ENCODE measurements at places on chromosomes 1 and 21.

- no peak for DNase-seq
These were observed 36.4 kb downstream of the MRAP start for GRCh38 chr21:32334980-32335531.

GRCh38 chr1:58397187-58397820 is 149.2 kb downstream of the OMA1 start:
- no peak for DNase-seq

- DNase-seq = no peak
These were observed 283.1 kb downstream of the HLX start for GRCh38 chr1:221162352-221162751.

DNA sequence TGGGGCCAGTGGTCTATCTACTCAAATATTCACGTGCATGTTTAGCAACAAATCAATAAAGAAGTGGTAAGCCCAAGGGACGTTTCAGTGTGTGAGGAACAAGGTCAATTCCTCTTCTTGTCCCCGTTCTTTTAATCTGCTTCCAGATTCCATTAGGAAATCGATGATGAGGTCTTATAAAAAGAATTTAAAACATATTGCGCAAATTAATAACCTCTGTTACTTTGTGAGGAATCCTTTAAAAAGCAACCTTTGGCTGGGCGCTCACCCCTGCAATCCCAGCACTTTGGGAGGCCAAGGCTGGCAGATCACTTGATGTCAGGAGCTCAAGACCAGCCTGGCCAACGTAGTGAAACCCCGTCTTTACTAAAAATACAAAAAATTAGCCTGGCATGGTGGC is 113.0 kb upstream of the TMPRSS2 start:
- DNase-seq = no peak

GRCh38 chr1:81832573-81832972 is 31.8 kb downstream of the ADGRL2 start:
- DNase-seq = no peak

GRCh38 chr1:11499601-11500331 is 20.8 kb downstream of the DISP3 start:
- no peak for DNase-seq

GRCh38 chr1:218546314-218546713 is 201.2 kb downstream of the TGFB2 start:
- no peak for DNase-seq

DNA sequence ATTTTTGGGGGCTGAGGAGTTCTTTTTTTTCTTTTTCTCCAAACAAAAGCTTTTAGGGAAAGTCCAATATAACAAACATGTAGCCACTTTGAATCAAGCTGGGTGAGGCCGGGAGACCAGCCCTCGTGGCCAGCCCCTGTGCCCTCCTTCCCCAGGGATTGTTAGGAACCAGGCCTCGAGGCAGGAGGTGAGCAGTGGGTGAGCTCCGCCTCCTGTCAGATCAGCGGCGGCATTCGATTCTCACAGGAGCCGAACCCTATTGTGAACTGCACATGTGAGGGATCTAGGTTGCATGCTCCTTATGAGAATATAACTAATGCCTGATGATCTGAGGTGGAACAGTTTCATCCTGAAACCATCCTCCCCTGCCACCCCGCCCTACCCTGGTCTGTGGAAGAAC is 41.8 kb upstream of the TTC22 start:
- DNase-seq = no peak

DNA sequence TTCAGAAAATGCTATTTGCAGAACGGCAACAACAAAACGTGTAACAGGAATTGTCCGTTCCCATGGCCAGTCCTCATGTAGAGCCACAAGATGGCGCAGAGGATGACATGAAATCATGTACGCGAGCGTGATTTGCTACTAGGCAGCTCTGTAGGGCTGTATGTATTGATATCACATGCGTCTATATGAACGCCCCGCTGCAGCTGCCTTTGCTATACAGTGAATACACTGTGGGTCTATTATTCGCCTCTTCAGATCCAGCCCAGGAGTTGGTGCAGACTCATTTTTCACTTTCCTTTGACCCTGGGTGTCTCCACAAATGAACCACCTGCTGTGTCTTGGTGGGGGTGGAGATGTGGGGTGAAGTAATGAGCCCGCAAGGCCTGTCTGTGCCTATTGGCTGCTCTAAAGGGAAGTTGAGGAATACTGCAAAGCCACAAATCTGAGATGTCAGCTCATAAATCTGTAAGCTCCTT is 361.5 kb downstream of the KIF26B start:
- DNase-seq = no peak

- DNase-seq = peak; percentile 47
These were observed 1.0 kb downstream of the ARID1A start for GRCh38 chr1:26696654-26697430.

- no peak for DNase-seq
These were observed 355 bp downstream of the SHISAL2A start for GRCh38 chr1:52633291-52633754.

All from activated naive CD8-positive, alpha-beta T cell treated with anti-CD3 and anti-CD28 coated beads, Interleukin-2, amount 50 U/mL, for 16 hours (primary cell).